ENCODE measurements at places on chromosomes 3 and 15. TPM values are rescaled to one million over a fixed set of nuclear protein-coding genes. Genes with fewer than 3 reads are reported as not detected.

GRCh38 chr3:130850044-130850797 is 43.7 kb upstream of the ATP2C1 start:
- peak overlapping the region; percentile 73 for H3K4me3 ChIP-seq
- DNase-seq, result peak; percentile 95
- H3K36me3 ChIP-seq, result no peaks in the 10 kb centered on the region
- peaks cover 14% of the 10 kb centered on the region for H3K4me1 ChIP-seq

DNA sequence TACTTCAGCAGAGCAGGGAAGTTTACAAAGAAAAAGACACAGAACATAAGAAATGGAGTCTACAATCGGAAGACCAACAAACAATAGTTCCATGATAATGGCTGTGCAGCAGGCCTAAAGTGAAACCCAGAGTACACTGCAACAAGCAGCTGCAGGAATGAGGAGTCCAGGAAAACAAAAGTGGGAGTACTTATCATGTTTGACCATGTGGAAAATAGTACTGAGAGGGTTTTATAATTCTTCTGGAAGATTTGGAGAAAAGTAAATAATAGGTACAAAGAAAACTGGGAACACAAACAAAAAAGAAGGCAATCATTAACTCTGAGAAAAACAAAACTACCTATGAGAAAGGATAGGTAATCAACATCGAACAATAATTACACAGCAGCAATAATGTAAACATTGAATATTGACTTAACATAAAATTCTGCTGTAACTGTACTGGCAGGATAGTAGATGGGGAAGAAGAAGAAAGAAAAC is 87.5 kb downstream of the NEK10 start:
- H3K36me3 ChIP-seq, result no peaks in the 10 kb centered on the region
- no peak overlapping the region for H3K4me3 ChIP-seq
- no peak for DNase-seq
- no peaks in the 10 kb centered on the region for H3K27me3 ChIP-seq
- H3K27ac ChIP-seq, result no peak overlapping the region

DNA sequence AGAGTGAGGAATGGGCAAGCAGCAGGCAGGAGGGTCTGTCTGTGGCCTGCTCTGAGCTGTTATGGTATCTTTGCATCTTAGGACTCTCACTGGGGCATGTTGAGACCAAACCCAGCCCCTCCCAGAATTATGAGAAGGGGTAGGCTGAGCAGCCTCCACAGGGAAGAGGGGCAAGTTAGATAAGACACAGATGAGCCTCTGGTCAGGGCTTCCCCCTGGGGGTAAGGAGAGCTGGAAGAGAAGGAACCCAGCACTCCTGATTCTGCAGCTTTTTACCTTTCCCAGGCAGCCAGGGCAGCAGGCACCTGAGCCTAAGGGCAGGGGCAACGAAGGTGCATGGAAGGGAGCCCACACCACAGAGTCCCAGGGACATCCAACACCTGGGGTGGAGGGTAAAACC is 19.3 kb downstream of the DUOX1 start:
- H3K27ac ChIP-seq, result no peak overlapping the region
- H3K27me3 ChIP-seq, result no peaks in the 10 kb centered on the region
- H3K4me3 ChIP-seq, result no peak overlapping the region
- no peaks in the 10 kb centered on the region for H3K36me3 ChIP-seq

CCR8 gene
- polyA plus RNA-seq, result 8.6 TPM

C3orf70 gene
- not detected for polyA plus RNA-seq

GRCh38 chr15:92061511-92062195 is 208.1 kb downstream of the SLCO3A1 start:
- no peak overlapping the region for H3K4me3 ChIP-seq
- no peaks in the 10 kb centered on the region for H3K36me3 ChIP-seq
- no peaks in the 10 kb centered on the region for H3K4me1 ChIP-seq

DNA sequence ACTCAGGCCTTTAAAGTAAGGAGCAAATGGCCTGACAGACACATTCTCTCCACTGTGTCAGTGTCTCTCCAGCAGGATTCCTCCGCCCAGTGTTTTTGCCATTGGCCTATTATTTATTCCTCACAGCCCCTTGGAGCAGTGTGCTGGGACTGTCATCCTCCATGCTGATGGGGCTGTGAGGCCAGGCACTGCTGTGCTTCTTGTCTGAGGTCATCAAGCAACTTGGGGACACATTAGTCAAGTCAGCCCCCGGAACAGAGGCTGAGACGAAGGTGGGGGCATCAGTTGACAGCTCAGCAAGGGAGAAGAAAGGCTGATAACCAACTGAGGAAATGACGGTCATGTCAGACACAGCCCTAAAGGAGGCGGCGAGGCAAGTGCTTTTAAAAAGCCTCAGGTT is 67.4 kb downstream of the XXYLT1 start:
- H3K4me3 ChIP-seq, result no peak overlapping the region
- no peak overlapping the region for H3K27ac ChIP-seq
- peaks cover 36% of the 10 kb centered on the region for H3K4me1 ChIP-seq
- no peak for DNase-seq
- no peaks in the 10 kb centered on the region for H3K27me3 ChIP-seq

GREM1 gene
- polyA plus RNA-seq, result 0.36 TPM

DNA sequence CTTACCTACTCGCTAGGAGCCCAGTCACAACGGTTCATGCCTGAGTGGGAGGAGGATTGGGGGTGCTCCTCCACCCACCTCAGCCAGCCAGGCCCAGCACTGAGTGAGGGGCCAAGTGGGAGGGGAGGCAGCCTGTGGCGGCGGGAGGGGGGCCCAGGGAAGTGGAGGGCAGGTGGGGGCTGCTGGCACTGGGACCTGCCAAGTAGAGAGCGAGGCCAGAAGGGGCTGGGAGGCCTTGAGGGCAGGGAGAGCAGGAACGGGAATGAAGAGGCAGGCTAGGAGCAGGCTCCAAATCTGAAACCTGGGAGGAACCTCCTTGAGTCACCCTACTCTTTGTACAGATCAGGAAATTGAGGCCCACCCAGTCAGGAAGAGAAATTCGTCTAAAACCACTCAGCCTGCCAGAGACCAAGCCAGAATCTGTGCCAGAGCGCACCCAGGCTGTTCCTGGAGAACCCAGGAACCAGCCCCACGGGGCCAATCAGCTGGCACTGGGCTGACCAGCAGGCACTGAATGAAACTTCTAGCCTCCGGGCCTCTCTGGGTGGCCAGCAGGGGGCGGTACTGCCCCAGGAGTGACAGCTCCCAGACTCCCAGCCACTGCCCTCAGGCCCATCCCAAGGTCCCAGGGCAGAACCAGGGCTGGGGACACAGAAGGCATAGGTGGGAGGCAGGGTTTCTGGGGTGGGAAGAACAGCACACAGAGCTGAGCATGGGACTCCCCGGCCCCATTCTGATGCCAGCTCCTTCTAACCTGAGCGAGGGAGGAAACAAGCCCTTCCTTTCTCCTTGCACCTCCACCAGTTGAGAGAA is 14.8 kb upstream of the CYP11A1 start:
- no peak overlapping the region for H3K4me3 ChIP-seq
- H3K4me1 ChIP-seq, result peaks cover 71% of the 10 kb centered on the region
- no peak for DNase-seq
- H3K27ac ChIP-seq, result peak overlapping the region; percentile 97
- no peaks in the 10 kb centered on the region for H3K36me3 ChIP-seq
- H3K27me3 ChIP-seq, result no peaks in the 10 kb centered on the region

GRCh38 chr3:187926620-187927019 is 181.4 kb upstream of the BCL6 start:
- no peak overlapping the region for H3K27ac ChIP-seq
- H3K4me1 ChIP-seq, result peaks cover 2% of the 10 kb centered on the region
- H3K4me3 ChIP-seq, result no peak overlapping the region
- H3K27me3 ChIP-seq, result no peaks in the 10 kb centered on the region

GRCh38 chr15:62068071-62068809 is 1.5 kb downstream of the C2CD4A start:
- no peak overlapping the region for H3K27ac ChIP-seq
- peaks cover 17% of the 10 kb centered on the region for H3K27me3 ChIP-seq
- H3K4me3 ChIP-seq, result peak overlapping the region; percentile 41
- DNase-seq, result no peak

DNA sequence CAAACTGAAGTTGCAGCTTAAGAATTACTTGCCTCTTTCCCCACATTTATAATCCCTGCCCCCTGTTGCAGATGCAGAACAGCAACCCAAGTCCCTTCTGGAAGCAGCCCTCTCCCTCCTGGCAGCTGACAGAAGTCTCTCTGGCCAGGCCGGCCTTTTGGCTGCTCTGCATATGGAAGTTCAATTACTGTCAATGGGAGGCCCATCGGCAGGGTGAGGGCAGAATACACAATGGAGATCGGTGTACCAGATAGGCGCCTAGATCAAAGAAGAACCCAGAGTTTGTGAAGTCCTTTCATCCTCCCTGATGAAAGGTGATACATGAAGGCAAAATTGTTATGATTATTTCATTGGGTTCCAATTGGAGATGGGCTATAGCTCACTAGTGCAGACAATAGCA is 327.9 kb upstream of the CTNNB1 start:
- H3K4me3 ChIP-seq, result no peak overlapping the region
- H3K4me1 ChIP-seq, result no peaks in the 10 kb centered on the region
- no peaks in the 10 kb centered on the region for H3K36me3 ChIP-seq
- no peak overlapping the region for H3K27ac ChIP-seq

DNA sequence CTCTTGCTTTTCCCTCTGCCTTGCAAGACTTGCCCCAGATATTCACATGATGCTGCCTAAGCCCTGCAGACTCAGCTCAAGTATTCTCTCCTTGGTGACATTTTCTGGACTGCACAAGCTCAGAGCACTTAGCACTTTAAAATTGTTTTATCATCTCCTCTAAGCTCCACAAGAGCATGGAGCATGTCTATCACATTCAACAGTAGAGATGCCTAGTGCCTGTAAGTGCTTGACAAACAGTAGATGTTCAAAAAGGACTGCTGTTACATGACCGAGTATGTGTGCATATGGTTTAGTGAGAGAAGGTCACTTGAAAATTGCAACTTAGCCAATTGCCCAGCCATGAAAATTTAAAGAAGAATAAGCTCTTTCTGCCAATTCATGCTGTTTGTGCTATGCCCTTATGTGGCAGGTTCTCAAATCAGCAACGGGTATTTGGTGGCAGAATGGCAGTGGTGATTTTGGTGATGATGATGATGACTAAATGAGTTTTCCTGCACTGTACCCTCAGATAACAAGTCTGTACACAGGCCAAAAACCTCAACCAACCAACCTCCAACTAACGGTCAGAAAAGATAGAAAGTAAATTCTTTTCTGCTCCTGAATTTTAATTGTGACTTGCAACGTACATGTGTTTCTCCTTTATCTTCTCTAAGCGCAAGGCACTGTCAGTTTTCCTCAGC is 647.2 kb upstream of the UBE2E2 start:
- DNase-seq, result no peak
- H3K4me3 ChIP-seq, result no peak overlapping the region
- H3K27ac ChIP-seq, result no peak overlapping the region
- H3K27me3 ChIP-seq, result no peaks in the 10 kb centered on the region

PAK2 gene
- 35.9 TPM for polyA plus RNA-seq

GOLGA8T gene
- polyA plus RNA-seq, result not detected

- no peaks in the 10 kb centered on the region for H3K36me3 ChIP-seq
- DNase-seq, result no peak
- H3K27ac ChIP-seq, result no peak overlapping the region
- H3K4me1 ChIP-seq, result 0 out of 2 replicates have a peak, but pooled peaks cover 3% of the 10 kb centered on the region
- H3K4me3 ChIP-seq, result no peak overlapping the region
- no peaks in the 10 kb centered on the region for H3K27me3 ChIP-seq
Observed at GRCh38 chr3:100503448-100503847, 11.0 kb downstream of the TMEM45A start.

PIK3CB gene
- polyA plus RNA-seq, result 15.1 TPM

PLCB2 gene
- polyA plus RNA-seq, result 7.3 TPM

DNA sequence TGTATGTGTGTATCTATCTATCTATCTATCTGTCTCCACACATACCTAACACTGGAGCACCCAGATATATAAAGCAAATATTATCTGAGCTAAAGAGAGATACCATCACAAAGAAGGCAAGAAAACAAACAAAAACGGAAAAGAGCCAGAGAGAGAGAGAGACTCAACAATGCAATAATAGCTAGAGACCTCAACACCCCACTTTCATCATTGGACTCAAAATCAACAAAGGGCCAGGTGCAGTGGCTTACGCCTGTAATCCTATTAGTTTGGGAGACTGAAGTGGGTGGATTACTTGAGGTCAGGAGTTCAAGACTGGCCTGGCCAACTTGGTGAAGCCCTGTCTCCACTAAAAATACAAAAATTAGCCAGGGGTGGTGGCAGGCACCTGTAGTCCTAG is 23.4 kb downstream of the NCBP2 start:
- H3K4me3 ChIP-seq, result no peak overlapping the region
- no peak overlapping the region for H3K27ac ChIP-seq
- no peak for DNase-seq
- H3K4me1 ChIP-seq, result peaks cover 4% of the 10 kb centered on the region

GRCh38 chr3:385151-385550 is 188.6 kb downstream of the CHL1 start:
- DNase-seq, result no peak
- H3K36me3 ChIP-seq, result no peaks in the 10 kb centered on the region
- H3K27me3 ChIP-seq, result no peaks in the 10 kb centered on the region
- H3K4me3 ChIP-seq, result no peak overlapping the region
- no peak overlapping the region for H3K27ac ChIP-seq
- no peaks in the 10 kb centered on the region for H3K4me1 ChIP-seq

Measured in GM12878 (cell line).